ENCODE measurements at places on chromosomes 13 and 19. TPM values are rescaled to one million over a fixed set of nuclear protein-coding genes. Genes with fewer than 3 reads are reported as not detected.

PTGIR gene
- 0.47 TPM for polyA plus RNA-seq

RAB3A gene
- 1.1 TPM for polyA plus RNA-seq

ZNF135 gene
- polyA plus RNA-seq, result 1.6 TPM

ZNF730 gene
- 0.10 TPM for polyA plus RNA-seq

HCN2 gene
- polyA plus RNA-seq, result 1.4 TPM

GDF15 gene
- polyA plus RNA-seq, result 0.24 TPM

SHD gene
- 0.04 TPM for polyA plus RNA-seq

MAG gene
- polyA plus RNA-seq, result not detected

ITGBL1 gene
- 1.0 TPM for polyA plus RNA-seq

CRTC1 gene
- polyA plus RNA-seq, result 2.1 TPM

DPF1 gene
- polyA plus RNA-seq, result 0.06 TPM

CYP2A13 gene
- polyA plus RNA-seq, result not detected

CBARP gene
- 0.95 TPM for polyA plus RNA-seq

ZNF8 gene
- 0.91 TPM for polyA plus RNA-seq

SLC25A41 gene
- polyA plus RNA-seq, result 0.36 TPM

PSG6 gene
- not detected for polyA plus RNA-seq

NOVA2 gene
- 0.31 TPM for polyA plus RNA-seq

CDADC1 gene
- polyA plus RNA-seq, result 2.7 TPM
